ENCODE measurements at places on chromosomes 16 and 17.
A peak's percentile ranks its signal among the peaks of the same experiment; 100 is the strongest.

GRCh38 chr17:40303009-40303657 lies 5.8 kb upstream of the RARA start:
- DNase-seq: peak; percentile 81

DNA sequence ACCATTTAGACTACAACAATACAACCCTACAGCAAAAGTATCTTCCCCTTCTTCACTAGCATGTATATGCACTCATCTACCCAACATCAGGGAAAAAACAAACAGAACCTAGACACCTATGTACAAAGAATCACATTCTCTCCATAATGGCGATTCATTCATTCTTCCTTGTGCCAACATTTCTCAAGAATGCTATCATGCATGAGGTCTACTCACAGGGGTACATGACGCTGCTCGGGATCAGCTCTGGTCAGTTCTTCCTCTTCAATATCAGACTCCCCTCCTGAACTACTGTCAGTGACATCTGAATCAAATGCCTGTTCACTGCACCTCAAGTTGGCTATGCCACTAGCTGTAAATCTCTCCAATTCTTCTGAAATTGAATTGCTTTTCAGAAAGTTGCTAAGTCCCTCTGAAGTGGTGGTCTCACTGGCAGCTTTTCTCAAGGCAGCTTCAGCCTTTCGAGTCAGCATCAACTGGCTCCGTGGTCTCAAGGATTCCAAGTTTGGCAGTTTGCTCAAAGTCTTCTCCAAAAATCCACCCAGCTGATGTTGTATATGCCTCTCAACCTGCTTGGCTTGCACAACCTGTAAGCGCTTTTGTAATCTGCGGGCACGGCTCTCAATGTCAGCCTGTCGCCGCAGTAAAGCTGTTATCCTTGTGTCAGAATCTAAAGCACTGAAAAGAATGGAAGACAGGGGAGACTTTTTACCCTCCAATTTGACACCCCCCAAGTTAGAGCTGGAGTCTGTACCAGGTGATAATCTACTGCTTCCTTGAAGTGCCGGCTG lies 22.4 kb downstream of the KANSL1 start:
- no peak for DNase-seq

DNA sequence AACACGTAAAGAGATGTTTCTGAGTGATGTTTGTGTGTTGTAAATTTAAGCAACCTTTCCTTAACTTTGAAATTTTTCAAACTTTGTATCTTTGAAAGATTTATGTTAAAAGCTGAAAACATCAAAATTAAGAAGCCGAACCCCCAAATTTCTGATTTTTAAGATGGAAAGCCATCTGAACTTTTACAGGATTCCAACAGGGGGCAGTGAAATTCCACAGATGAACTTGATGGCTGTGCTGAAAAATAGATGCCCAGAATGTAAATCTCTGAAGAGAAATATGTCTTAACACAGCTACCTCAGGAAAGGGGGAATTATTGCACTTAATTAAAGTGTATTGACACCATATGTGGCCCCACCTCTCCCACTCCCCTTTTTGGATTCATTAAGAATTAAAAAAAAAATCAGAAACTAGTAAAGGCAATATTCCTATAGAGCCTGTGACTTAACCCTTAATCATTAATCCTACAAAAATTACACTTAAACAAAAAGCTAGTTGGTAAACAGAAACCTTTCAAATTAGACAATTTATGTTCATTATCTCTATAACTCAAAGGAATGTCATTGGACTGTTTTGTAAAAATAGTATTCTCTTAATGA lies 597.9 kb downstream of the KCNJ2 start:
- DNase-seq: peak; percentile 25

GRCh38 chr17:43634591-43635125 lies 27.1 kb downstream of the MEOX1 start:
- no peak for DNase-seq

DNA sequence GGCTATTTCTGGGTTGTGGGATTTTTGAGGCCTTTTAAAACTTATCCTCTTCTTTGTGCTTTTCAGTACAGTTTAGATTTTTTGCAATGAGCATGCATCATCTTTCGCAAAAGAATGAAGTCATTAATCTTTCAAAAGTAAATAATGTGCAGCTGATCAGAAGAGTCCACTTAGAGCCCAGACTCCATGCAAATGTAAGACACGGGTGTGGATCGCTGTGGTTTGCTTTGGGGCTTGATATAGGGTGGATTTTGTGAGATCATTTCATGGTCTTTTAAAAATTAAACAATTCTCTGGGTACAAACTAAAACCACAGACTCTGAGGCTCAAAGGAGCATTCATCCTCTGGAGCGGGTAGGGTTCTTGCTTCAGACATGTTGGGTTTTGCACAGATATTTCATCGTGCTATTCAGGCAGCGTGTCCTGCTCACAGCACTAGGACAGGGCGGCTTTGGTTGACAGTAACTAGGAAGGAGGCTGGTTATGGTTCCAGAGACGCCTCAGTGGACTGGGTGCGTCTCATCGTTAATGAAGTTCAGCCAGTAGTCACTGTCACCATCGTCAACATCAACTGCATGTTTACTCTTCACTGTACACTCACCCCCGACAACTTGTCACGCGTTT lies 129.4 kb upstream of the PLCG2 start:
- peak; percentile 35 for DNase-seq

GRCh38 chr16:5490499-5490898 lies 392.9 kb upstream of the EEF2KMT start:
- peak; percentile 6 for DNase-seq
